D341Med (cell line): ENCODE measurements at places on chromosomes 13 and 19.

GRCh38 chr13:106555631-106556328, 12.2 kb downstream of the ARGLU1 start:
- DNase-seq = no peak

DNA sequence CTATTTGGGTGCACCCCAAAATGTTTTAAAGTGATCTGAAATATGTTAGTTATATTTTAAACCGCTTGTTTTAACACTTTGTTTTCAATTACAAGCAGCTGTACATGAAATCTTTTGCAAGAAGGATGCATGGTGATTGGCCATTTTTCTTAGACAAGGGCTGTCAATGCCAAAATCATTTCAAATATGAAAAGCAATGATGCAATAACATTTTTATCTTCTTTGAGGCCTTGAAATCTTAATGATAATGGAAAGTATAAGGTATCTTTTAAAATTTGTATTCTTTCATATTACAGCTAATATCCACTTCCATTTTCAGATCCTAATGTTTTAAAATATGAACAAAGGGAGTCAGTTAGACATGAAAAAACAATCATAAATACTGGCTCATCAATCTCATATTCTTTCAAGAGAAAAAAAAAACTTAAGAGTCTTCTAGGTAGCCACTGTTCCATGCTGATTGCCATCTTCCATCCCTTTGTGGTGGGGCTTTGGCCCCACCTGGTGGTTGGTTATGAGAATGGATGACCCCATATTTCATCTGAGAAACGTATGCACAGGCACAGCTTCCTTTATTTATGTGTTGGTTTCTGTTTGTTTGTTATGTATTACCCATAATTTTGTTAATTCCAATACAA, 330.3 kb upstream of the MIR17HG start:
- DNase-seq = peak; percentile 73

GRCh38 chr19:51027126-51027806, 850 bp upstream of the KLK11 start:
- DNase-seq = peak; percentile 29

- peak; percentile 86 for DNase-seq
Measured at GRCh38 chr13:27171244-27171826, at the start of gene USP12. TSS of gene USP12 (minus strand) at chr13:27171811. CDS start at chr13:27171639, 172 bp downstream.

GRCh38 chr19:29543381-29543780, 17.6 kb downstream of the VSTM2B start:
- DNase-seq = no peak

- DNase-seq = no peak
Measured at GRCh38 chr19:5958074-5958850, 19.7 kb downstream of the RANBP3 start.

DNA sequence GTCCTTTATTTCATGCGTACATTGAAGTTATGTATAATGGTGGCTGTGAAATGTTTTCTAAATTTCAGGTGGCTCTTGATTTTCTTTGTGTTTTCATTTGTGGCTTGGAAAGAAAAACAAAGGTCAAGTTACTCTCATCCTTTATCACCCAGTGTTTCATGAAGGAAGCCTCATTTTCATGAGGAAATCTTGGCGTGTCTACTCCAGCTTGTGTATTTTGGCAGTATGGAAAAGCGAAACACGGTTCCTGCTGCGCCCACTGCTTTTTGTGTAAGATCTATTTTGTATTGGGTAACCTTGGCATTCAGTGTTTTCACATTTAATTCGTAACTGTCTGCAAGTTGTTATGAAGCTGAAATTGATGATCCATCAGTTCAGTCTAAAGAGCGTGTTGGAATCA, 147.0 kb upstream of the RNF113B start:
- DNase-seq = no peak

- no peak for DNase-seq
Measured at GRCh38 chr19:10338940-10339339, 484 bp downstream of the ICAM3 start.

GRCh38 chr13:99743094-99743493, 228.5 kb downstream of the ZIC5 start:
- no peak for DNase-seq

DNA sequence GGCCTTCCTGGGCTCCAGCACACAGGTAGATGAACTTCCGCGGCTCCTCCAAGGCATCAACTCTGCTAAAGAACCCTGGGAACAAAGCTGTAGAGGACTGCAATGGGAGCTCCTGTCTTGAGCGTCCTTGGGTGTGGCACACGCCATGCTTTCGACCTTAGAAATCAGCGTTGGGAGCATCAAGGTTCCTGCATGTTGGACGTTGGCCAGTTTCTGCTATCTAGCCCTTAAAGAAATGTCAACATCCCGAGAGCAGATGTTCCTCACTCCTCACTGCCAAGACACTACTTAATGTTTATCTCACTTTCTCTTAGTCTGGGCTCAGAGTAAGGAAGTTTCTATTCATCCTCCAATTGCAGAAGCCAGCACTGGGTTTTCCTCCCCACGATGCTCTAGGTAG, 70.6 kb upstream of the MEDAG start:
- no peak for DNase-seq

GRCh38 chr13:98930151-98930591, 47.7 kb downstream of the DOCK9 start:
- no peak for DNase-seq

DNA sequence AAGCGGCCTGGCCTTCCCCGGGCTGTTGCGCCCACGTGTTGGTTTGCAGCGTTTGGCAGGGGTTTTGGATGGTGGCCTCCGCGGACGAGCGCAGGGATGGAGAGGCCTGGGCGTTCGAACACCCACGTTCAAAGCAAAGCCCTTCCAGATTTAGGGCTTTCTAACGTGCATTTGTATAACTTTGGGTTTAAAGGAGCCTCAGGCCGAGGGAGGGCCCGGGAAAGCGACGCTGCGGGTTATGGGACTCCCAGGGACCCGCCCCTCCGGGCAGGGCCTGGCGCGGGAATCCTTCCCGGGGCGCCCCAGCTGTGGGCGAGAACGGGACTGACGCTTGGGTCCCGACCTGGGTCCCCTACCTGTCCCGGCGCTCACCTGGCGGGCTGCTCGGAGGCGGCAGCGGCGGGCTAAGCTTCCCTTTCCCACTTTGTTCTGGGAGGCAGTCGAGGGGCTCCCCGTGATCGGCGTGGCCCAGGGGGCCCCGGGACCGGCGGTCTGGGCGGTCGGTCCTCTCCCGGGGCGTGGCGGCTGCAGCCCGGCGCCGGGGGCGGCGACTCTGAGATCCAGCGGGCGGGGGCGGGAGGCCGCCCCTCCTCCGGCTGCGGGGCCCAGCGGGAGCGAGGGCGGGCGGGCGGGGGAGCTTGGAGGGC, at the start of gene FBXO17:
Gene FBXO17 (minus strand): TSS at position 529 of the 647 bp plus-strand sequence. CDS start 25,423 bp downstream, outside the sequence.
- DNase-seq = peak; percentile 83

DNA sequence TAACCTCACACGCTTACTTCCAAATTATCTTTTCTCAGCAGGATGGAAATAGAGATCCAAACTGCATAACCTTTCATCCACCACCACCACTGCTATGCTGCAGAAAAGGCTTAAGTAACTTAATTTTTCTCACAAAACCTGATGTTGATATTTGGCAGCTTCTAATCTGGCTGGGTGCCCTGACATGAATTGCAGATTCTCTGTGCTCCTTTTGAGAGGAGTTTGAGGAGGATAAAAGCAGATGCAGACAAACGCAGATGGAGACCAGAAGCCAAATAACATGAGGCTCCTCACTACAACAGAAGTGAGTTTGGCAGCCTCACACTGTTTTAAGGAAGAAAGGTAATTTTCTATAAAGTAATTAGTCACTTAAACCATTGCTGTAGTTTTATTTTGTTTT, 646.2 kb upstream of the ATXN8OS start:
- DNase-seq = peak; percentile 24

DNA sequence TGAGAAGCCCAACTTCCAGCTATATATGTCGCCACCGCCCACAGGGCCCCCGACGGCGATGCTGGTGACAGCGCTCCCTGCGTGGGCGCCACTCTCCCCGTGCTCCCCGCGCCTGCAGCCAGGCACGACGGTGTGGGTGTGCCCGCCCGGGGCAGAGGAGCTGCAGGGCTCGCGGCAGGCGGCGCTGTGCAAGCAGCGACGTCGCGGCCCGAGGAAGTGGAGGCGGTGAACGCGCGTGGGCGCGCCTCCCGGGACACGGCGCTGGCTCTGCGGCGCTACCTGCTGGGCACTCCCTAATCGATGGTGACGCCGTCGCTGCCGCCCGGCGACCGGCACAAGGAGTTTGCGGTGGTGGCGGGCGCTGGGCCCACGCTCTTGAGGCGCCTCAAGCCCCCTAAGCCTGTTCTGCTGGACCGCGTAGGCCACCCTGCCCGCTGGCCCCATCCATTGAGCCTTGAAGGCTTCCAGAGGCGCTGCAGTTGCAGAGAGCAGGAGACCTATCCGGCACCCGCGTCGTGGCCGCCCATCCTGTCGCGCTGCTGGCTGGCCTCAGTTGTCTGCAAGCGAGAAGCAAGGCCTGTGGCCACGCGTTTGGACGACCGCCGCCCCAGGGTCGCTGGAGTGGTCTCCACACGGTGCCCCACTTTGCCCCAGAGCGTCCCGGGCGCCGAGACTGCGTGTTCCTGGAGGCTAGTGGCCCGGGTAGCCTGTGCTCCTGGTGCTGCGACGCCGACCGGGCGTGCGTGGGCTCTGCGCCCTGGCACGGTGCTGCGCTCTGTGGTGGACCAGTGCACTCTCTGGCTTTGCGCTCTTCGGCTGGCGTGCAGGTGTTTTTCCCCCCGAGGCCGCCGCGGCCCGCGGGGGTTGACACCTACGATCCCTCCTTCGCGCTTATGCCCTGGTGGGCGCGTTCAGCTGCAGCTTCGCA, 23.1 kb downstream of the LRFN3 start:
- peak; percentile 76 for DNase-seq

- peak; percentile 12 for DNase-seq
Measured at GRCh38 chr19:51006406-51006805, 5.0 kb upstream of the KLK8 start.

- no peak for DNase-seq
Measured at GRCh38 chr13:26978081-26978860, 193.3 kb downstream of the USP12 start.

- no peak for DNase-seq
Measured at GRCh38 chr13:112896736-112897602, 72.0 kb upstream of the MCF2L start.

GRCh38 chr13:100290165-100290801, 201.4 kb downstream of the PCCA start:
- no peak for DNase-seq

- no peak for DNase-seq
Measured at GRCh38 chr13:36362251-36362650, 16.1 kb upstream of the SPART start.

DNA sequence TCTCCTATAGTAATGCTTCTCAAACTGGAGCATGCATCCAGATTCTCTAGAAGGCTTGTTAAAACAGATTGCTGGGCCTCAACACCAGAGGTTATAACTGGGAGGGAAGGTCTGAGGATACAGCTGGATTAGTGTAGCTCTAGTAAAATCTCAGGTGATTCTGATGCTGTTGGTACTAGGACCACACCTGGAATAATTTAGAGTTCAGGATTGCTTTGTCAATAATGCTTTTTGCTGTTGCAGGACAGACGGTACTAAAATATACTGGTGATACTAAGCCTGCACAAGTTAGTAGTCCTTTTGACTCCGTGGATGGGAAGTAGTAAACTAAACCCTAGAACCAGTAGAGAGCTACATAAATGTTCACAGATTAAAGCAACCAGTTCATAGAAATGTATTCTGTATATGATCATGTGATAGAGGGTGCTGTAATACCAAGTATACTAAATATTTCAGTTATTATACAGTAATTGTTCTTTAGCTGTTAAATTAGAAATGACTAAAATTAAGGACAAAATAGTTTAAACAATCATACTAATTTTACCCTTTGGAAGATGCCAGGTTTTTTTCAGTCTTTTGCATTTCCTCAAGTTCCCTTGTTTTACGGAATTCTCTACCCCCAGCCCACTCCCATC, 258.2 kb upstream of the STARD13 start:
- DNase-seq = no peak

DNA sequence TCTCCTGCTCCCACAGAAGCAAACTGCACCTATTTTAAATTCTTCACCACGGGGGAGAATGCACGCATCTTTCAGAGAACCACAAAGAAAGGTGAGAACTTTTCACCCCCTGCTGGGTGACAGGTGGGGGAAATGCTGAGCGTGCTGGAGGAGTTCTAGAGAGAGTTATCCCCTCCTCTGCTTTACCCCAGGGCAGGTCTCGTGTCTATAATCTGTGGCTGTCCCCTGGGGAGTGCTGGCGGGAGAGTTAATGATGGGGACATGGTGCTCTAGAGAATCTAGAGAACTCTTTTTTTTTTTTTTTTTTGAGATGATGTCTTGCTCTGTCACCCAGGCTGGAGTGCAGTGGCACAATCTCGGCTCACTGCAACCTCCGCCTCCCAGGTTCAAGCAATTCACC, 6.8 kb downstream of the CACNG6 start:
- DNase-seq = no peak

GRCh38 chr13:91303031-91303430, 44.5 kb upstream of the MIR17HG start:
- DNase-seq = no peak

- no peak for DNase-seq
Measured at GRCh38 chr19:19538061-19538784, at the start of gene CILP2. TSS of gene CILP2 (plus strand) at chr19:19538265. CDS start at chr19:19538350, 85 bp downstream.

GRCh38 chr19:6066661-6067646, 43.3 kb downstream of the RFX2 start:
- peak; percentile 59 for DNase-seq

DNA sequence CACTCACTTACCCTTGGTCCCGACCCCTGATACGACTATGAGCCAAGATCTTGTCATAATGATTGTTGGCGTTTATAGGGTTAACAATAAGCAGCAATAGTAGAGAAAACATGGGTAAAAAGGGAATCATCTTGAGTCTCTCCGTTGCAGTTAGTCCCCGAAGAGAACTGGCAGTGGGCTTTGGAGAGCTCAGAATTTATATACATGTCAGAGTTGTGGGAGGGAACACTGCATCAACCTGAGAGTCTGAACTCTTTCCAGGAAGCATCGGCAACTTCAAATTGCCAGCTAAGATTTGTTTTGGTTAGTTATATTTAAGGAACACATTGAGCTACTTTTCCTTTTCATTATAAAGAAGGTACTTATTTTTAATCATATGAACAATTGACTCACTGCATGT, at the start of gene POSTN:
Gene POSTN (minus strand): TSS at position 172 of the 400 bp plus-strand sequence. CDS start 42 bp downstream, at position 130.
- no peak for DNase-seq

- peak; percentile 50 for DNase-seq
Measured at GRCh38 chr13:23510979-23511735, 59.1 kb upstream of the TNFRSF19 start.

DNA sequence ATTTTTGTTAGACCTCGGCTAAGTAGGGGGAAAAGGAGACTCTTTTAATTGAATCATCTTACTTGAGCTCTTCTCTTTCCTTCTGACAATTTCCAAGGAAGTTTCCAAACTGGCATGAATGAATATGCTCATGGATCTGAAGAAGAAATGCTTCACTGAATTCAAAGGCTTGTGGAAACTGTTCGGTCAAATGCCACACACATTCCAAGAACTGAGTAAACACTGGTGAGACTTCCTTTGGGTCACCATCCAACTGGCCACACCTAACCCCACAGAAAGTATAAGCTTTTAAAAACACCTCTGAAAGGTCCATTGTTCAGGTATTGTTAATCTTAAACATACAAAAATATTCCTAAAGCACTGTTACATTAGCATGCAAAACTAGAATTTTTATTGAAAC, 33.6 kb downstream of the MTMR6 start:
- no peak for DNase-seq
